ENCODE measurements at places on chromosomes 4 and X.

GRCh38 chr4:7297374-7297773 lies 105.0 kb downstream of the SORCS2 start:
- DNase-seq: no peak

DNA sequence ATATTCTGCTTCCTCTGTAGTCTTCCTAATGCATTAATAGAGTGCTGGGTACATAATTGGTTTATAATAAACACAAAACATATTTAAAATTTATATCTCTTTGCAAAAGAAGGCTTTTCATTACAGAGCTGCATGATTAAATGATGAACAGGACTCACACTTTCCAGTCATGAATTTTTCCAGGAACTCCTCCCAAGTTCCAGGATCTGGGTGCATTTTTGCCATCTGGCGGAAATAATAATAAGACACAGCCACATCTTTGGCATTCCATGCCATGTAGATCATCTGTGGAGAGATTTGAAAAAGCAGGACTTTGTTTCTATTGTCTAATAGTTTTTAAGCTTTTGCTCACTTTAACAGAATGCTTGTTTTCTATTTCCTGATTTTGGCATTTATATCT lies 40.2 kb upstream of the SULT1B1 start:
- no peak for DNase-seq

- no peak for DNase-seq
Measured at GRCh38 chr4:90357117-90357710, 230.0 kb downstream of the CCSER1 start.

GRCh38 chr4:39931441-39931901 lies 46.2 kb downstream of the PDS5A start:
- no peak for DNase-seq

- no peak for DNase-seq
Measured at GRCh38 chr4:185207466-185207865, 1.9 kb upstream of the SNX25 start.

DNA sequence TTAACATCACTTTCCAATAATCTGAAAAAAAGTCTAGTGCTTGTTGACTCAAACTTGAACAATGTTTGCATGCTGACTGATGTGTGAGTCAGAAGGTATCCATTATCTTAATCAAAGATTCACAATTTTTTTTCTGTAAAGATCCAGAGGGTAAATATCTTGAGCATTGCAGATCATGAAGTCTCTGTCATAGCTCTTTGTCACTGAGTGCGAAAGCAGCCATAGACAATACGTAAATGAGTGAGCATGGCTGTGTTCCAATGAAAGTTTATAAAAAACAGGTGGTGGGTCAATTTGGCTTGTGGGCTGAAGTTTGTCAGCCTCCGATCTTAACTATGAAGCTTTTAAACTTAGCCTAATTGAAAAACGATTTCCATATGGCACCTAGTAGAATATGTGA lies 37.7 kb downstream of the NHS start:
- DNase-seq: no peak

- no peak for DNase-seq
Measured at GRCh38 chr4:140156529-140157171, 2.7 kb upstream of the MAML3 start.

DNA sequence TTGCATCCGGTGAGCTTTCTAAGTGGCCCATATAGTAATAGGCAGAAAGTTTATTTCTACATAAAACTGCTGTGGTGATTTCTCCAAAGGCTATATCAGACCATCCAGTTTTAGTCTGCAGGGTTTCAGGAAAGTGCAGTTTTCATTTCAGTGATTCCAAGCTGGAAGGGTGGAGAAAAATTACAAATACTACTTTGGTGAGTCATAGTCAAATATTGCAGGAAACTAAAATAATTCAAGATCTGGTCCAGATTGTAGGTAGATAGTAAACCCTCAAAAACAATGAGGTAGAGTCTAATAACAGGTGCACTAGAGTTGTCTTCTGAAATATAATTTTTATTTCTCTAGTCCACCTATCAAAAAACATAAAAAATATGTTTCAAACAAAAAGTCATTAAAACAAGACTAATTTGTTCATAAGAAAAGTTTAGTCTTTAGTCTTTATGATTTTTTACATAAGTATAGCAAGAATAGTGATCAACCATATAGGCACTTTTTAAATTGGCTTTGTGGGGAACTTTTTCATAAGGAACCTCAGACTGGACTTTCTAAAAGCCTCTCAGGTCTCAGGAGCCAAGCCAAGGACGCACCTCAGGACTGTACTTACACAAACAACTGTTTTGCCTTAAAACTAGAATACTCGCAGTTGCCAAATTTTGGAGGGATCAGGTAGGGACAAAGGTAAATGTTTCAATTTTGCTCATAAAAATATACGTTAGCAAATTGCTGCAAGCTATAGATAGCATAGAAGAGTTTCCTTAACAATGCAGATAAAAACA lies 101.8 kb upstream of the TLR3 start:
- DNase-seq: no peak

DNA sequence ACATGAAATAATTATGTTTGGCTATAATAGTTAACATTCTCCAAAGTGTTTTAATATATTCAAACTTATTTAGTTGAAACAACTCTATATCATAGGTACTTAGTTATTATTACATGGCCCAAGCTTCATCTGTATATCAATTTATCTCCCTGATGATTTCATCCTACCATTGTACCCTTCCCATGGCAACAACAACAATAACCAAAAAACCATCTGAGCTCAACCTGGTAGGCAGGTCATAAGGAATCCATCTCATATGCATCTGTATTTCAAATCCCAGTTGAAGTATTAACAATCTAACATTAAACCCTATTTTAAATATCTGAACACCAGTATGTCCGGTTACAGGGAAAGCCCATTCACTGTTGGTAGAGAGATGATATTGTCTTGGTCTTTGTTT lies 33.1 kb upstream of the SLC7A11 start:
- no peak for DNase-seq

DNA sequence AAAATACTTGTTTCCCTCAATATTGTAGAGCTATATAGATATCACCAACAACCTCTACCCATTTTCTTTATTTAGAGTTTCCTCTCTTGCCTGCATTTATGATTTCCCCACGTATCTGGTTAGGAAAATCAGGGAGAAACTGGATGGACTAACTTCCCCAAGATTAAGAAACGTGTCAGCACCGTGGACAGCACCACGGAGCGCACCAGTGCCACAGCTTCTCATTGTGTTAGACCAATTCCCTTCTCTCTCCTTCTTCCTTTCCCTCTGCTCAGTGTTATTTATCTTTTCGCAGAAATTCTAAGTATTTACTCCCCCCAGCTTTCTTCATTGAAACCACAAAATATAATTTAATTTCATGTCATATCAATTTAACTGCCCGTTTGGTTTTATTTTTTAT lies 568.6 kb upstream of the BOD1L1 start:
- DNase-seq: no peak

GRCh38 chr4:69116645-69117321 lies 20.5 kb downstream of the UGT2B7 start:
- DNase-seq: no peak

DNA sequence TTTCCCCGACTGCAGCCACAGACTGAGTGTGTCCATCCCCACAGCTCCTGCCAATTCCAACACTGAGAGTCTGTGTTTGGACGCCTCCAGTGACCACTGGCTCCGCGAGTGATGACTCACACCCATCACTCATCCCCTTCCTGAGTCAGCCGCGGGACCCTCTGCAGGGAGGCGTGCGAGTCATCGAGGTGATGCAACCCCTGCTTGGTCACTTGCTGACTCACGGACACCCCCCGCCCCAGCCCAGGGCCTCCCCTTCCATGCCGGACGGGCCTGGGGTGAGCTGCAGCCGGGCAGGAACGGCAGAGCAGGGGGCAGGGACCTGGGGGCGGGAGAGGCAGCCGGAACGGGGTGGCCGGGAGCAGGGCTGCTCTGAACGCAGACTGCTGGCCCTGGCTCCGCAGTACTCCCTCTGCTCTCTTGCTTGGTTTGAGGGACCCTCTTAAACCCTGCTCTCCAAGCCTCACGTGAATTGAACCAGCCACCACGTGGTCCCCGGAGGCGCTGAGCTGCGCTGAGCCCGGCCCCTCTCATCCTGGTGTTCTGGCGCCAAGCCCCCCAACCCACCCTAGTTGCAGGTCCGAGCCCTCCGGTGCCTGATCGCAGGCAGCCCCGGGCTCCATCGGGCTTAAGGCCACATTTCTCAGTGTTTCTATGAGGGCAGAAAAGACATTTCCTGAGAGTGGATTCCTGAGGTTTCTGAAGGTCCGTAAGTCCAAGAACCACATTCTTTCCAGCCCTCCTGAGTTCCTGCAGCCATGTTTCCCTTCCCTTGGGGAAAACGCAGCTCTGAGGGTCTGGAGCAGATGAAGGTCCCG lies 32.4 kb downstream of the FGFRL1 start:
- DNase-seq: no peak

- DNase-seq: no peak
Measured at GRCh38 chrX:133294126-133294525, 76.0 kb upstream of the TFDP3 start.
